ENCODE measurements at places on chromosomes 16 and 17.

DNA sequence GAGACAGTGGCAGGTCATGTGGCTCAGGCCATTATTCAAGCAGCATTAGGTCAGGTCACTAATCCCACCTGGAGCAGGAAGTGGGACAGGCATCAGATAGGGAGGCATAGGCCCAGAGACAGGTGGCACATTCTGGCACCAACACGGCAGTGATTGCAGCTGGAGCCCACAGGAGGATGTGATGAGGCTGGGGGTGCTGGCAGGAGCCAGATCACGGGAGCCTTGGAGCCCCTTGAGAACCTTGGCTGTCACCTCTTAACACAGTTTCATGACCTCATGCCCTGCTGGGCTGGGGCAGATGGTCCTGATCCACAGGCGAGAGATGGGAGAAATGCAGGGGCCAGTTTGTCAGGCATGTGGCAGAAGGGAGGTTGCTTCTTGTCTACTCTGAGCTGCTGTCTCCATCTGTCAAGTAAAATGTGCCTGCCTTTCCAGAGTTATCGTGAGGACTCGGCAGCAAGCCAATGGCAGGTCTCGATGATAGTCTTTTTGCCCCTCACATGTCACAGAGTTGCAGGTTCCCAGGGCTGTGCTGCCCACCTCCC, 109.6 kb downstream of the CLEC16A start:
- DNase-seq, result no peak

DNA sequence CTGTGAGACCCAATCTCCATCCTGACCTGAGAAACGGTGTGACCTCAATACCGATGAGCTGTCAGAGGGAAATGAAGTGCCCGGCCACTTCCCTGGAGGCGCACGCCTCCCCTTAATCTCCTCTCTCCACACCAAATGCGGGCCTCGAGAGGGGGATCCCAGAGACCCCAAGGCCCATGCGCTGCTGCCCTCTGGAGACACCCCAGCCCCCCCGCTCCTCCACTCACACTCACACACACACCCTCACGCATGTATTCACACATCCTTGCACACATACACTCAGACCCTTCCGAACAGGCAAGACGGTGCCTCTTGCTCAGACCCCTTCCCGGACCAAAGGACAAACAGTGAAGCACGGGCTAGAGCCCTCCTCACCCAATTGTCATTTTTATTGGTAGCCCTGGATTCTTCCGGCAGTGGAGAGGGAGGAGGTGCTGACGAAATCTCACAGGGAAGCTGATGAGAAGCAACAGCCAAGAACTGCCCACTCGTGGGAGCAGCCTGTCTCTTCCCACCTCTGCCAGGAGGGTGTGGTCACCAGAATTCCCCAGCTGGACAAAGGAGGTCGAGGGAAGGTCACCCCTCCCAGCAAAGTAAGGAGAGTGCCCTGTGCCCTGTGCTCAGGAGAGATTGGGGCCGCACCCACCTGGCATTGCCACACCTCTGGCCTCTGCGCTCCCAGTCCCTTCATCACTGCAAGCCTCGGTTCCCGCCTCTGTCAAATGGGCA, 136.0 kb upstream of the TNRC6C start:
- no peak for DNase-seq

DNA sequence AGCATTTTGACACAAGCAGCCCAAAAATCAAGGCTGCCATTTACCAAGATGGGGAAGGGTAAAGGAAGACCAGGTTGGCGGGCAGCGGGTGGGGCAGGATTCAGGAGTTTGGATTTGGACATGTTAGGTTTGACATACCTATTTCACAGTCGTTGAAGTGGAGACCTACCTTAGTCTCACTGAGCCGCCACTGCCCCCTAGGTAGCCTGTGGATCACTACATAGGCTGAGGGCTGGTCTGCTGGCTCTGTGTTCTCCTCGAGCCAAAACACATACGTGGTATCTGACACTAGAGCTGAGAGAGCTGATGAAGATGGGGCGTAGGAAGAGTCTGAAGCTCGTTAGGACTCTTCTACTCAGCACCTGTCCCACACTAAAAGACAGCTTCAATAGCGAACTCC, 115.1 kb downstream of the HIC1 start:
- no peak for DNase-seq

DNA sequence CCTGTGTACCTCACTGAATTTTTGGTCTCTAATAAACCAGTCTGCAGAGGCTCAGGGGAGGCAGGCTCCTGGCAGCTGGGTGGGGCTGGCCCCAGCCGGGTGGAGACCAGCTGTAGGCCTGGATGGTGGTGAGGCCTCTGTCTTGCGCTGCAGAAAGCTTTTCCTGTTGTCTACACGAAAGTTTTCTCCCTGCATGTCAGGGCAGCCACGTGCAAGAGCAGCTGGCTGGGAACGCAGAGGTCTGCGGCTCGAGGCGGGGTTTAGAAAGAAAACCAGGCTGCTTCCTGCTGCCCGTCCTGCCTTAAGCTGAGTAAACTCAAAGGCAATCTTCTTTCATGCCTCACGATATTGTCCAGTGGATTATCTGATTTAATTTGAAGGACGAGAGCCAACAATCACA, 2.4 kb downstream of the SERPINF1 start:
- DNase-seq, result peak; percentile 73

- DNase-seq, result no peak
Observed at GRCh38 chr16:87845213-87845612, 24.1 kb downstream of the SLC7A5 start.

GRCh38 chr16:14658063-14658462, 25.3 kb downstream of the BFAR start:
- no peak for DNase-seq

DNA sequence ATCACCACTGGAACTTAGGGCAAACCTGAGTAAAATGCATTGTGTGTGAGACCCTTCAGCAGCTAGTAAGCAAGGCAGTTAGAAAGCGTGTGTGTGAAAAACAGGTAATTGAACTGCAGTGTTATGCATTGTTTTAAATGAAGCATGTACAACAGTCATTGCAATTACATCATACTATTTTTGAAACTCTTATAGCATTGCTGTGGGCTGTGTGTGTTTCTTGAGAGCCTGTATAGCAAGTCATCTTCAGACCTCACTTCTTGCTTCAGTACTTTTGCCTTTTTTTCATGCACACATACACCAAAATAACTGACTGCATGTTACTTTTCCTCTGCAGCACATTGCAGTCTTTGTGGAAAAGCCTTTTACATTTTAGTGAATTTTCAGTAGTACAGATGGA, 19.2 kb downstream of the PTRH2 start:
- DNase-seq, result no peak

- DNase-seq, result no peak
Observed at GRCh38 chr16:68086860-68087268, 1.7 kb downstream of the NFATC3 start.

DNA sequence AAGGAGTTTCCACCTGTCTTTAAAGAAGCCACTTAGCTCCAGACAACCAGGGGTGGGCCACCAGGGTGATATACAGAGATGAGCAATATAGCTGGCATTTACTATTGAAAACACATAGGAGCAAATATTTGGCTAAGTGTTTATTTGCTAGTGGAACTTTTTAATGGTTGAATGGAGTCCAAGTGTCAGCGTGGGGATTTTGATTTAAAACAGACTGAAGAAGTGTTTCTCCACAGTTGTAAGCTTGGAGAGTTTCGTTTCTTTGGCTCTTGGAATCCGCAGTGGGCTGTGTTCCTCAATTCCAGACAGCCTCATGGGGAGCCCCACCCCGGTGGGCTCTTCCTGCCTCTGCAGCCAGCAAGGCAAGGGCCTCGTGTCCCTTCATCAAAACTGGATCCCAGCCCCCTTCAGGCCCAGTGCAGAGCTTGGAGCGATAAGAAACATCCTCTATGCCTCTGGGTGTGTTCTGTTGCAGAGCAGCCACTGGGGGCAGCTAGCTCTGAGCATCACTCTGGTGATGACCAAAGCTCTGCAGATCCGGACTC, 36.1 kb downstream of the NOG start:
- DNase-seq, result peak; percentile 41

DNA sequence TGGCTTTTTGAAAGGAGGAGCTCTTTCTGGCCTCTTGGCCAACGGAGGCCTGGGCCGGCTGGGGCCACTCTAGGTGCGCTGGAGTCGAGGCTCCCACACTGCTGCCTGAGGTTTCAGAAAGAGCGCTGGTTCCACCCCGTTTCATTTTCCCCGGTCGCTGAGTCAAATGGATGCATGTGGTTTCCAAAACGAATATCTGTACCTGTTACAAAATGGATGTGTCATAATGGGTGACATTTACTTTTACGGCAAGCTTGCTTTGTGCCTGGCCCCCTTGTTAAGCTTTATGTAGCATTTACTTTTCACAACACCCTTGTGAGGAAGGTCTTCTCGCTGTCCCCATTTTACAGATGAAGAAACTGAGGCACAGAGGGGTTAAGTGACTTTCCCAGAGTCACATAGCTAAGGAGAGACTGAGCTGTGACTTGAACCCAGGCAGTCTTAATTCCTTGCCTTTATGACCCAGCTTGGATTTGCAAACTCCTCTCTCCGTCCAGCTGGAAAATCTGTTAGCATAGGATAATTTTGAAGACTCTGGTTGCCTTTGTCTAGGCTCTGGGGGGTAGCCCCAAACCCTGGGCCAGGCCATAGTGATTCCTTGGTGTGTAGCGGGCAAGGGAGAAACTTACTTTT, 10.6 kb downstream of the KSR1 start:
- DNase-seq, result no peak
